ENCODE measurements at places on chromosomes 2 and 18.

GRCh38 chr2:159053161-159054031, 85.0 kb downstream of the TANC1 start:
- peak; percentile 98 for DNase-seq

- no peak for DNase-seq
Observed at GRCh38 chr2:66469214-66469902, 34.4 kb downstream of the MEIS1 start.

- no peak for DNase-seq
Observed at GRCh38 chr18:13574761-13575160, 151.6 kb downstream of the FAM210A start.

DNA sequence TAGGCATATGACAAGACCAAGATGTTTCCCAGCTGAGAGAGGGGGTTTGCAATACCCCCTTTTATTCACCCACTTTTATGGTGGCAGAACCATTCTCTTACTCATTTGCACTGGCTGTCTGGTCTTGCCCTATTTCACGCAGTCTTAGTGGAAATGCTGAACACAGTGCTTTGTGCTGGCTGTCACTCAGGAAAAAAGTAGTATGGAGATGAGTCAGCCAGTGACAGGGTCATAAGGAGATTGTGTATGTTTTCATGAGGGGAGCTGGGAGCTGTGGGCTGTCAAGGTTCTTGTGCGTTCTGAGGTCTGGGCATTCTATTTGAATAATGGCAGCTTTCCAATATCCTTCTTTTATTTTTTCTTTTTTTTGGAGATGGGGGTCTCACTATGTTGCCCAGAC, 10.9 kb upstream of the CNRIP1 start:
- DNase-seq = peak; percentile 31

DNA sequence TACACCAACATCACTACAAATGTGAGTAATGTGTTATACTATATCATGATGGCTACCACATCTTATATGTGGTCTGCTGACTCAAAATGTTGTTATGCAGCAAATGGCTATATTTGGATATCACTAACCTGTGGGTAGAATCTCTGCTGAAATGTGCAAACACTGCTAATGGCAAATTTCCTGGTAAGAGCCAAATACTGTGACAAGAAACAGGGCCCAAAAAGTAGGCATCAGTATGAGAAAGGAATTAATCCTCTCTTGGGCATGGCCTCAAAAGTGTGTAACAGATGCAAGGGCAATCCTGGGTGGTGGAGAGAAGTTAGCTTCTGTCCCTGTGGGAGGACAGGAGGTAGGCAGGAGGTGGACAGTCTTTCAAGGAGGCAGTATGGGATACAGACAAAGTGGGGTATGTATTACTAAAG, 13.3 kb downstream of the ATF2 start:
- peak; percentile 67 for DNase-seq

- no peak for DNase-seq
Observed at GRCh38 chr18:45519411-45520280, 95.6 kb upstream of the SLC14A2 start.

GRCh38 chr2:199085261-199085660, 372.5 kb downstream of the SATB2 start:
- no peak for DNase-seq

DNA sequence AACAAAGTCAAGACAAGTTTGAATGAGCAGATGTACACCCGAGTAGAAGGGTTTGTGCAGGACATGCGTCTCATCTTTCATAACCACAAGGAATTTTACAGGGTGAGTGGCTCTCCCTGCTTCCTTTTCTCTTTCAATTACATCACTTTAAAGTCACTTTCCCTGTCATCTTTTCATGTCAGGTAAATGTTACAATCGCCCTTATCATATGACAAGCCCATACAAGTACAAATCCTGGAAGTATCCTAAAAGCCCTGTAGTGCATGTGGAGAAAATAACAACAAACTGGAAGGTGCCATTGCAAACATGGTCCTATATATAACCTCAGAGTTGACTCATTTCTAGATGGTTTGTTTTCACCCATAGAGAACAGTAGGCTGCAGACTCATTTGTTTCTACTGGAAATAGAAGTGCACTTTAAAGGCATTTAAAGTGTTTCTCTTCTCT, 126.0 kb downstream of the SP100 start:
- DNase-seq = peak; percentile 42

DNA sequence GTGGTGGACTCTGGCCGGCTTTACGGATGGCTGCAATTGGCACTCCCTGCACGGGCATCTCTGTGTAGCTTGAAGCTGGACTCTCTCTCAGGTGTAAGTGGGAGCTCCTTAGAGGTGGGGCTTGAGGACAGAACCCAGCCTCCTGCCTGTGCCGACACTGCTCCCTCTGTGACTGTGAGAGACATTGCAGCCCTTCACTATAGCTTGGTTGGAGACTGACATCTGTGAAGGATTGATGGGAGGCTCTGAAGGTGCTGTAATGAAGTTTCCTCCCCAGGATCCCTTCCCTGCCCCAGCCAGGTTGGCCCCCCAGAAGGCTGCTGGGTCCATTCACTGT, 166.7 kb downstream of the SH3RF3 start:
- no peak for DNase-seq

DNA sequence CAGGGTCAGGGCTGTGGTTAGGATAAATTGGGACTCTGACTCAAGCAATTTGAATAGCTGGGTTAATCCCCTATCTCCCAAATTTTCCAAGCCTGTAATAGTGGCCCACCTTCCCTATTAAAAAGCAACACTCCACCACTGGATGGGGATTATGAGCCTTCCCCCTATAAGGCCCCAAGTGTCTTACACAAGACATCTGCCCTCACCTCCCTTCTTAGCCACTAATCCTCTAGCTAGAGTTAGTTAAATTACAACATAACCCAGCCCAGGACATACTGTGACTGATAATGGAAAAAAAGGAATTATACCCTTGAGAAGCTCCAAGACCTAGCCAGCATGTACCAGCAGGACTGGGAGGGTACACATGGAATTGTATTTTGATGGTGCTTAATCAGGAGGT, 190.4 kb downstream of the NRP2 start:
- no peak for DNase-seq

DNA sequence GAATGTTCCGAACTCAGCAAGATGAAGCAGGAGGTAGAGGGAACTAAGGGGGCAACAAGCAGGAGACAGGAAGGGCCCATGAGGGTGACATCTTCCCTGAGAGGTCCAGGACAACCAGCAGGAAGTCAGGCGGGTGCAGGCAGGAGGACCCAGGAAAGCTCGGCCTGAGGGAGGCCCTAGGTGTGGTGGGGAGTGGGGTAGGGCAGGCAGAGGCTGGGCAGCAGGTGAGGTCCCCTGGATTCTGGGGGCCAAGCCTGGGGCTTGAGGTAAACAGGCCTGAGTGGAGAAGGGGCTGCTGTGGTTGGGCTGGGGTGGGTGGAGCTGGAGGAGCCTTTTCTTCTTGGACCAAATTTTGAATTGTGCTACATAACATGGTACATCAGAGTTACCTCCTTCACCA, 4.1 kb upstream of the ALPG start:
- DNase-seq = no peak

DNA sequence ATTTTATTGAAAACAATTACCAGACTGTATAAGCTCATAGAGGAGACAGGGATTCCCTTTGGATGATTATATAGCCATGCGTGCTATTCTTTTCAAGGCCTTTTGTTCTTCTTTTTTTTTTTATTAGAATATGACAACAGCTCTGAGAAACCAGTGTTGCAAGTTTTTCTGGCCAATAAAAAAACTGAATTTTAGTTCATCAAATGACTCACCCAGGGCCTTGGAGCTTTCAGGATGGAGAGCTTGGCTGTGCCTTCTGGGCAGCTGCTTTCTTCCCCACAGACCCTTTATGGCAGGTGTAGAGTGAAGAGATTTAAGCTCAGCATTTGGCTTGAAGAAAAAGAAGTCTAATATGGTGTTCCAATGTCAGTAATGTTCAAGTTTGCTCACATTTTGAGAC, 497.9 kb upstream of the FANCL start:
- no peak for DNase-seq

DNA sequence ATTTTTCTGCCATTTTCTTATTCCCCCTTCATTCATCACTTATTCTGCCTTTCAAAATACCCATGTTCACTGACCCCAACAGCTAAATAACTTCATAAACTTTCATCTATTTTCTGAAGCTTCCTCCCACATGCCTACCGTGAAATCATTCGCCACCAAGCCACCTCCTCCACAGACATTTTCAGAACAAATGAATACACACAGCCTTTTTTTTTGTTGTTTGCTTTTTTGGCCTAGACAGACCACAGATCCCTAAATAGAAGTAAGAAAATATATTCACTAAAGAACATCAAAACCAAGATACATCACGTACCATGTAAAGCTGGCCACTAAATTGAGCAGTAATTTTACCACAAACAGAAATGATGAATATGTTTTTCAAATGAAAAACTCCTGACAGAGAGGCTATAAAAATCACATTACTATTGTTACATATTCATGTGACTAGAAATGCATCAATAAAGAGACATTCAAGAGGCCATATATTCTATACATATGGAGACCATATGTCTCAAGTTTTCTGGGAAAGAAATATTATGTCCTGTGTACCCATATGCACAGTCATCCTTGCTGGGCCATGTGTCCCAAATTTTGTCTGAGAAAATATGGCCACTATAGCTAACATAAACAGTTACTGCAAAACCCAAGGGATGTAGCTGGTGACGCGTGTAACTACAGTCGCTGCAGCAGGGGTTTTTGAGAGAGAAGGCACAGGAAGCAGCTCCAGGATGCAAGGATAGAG, 200.3 kb downstream of the FBXO15 start:
- no peak for DNase-seq

- no peak for DNase-seq
Observed at GRCh38 chr2:68386365-68386764, 21.3 kb downstream of the PLEK start.

All from fibroblast of pulmonary artery (primary cell).